ENCODE measurements at places on chromosomes 3 and 15. TPM values are rescaled to one million over a fixed set of nuclear protein-coding genes. Genes with fewer than 3 reads are reported as not detected.

The DAZL gene
- total RNA-seq, result not detected

The POC1A gene
- total RNA-seq, result 2.5 TPM

The LRTM1 gene
- total RNA-seq, result not detected

The GRM7 gene
- total RNA-seq, result 70.3 TPM

The METTL6 gene
- total RNA-seq, result 56.3 TPM

The AP3B2 gene
- total RNA-seq, result 45.7 TPM

The COL7A1 gene
- total RNA-seq, result 1.7 TPM

The NANOGP8 gene
- total RNA-seq, result 0.25 TPM

The CACNA1D gene
- total RNA-seq, result 20.9 TPM

The ARF4 gene
- total RNA-seq, result 87.8 TPM

The FEZF2 gene
- 15.2 TPM for total RNA-seq

The SATB1 gene
- 86.5 TPM for total RNA-seq

The HOMER2 gene
- 31.2 TPM for total RNA-seq

The EPHA3 gene
- total RNA-seq, result 105 TPM

The ARRDC4 gene
- 39.6 TPM for total RNA-seq

The LRRIQ4 gene
- 0.49 TPM for total RNA-seq

The ZSCAN2 gene
- total RNA-seq, result 25.1 TPM

The GP5 gene
- under 0.01 TPM for total RNA-seq
